Omental fat pad (tissue), 4 donors: ENCODE measurements at places on chromosomes 5 and 9. TPM values are rescaled to one million over a fixed set of nuclear protein-coding genes. Genes with fewer than 3 reads are reported as not detected.

GRCh38 chr9:85053206-85053786 is 383.8 kb downstream of the NTRK2 start:
- no peak for DNase-seq

DNA sequence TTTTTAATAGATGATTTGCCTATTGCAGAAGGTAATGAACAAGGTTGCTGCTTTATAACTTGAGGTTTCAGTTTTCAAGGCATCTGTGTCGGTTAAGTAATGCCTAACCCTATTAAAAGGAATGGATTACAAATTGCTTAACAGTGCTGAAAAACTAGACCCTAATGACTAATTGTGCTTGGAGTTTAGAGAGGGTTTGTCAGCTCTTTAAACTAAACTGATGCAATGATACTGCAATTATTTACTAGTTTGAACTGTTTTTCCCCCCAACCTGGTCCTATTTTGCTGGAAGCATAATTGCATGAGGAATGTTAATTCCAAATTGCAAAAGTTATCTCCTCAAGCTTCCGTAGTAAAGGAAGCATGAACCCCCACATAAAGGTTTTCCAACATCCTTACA is 39.3 kb upstream of the TLX3 start:
- no peak for DNase-seq

DNA sequence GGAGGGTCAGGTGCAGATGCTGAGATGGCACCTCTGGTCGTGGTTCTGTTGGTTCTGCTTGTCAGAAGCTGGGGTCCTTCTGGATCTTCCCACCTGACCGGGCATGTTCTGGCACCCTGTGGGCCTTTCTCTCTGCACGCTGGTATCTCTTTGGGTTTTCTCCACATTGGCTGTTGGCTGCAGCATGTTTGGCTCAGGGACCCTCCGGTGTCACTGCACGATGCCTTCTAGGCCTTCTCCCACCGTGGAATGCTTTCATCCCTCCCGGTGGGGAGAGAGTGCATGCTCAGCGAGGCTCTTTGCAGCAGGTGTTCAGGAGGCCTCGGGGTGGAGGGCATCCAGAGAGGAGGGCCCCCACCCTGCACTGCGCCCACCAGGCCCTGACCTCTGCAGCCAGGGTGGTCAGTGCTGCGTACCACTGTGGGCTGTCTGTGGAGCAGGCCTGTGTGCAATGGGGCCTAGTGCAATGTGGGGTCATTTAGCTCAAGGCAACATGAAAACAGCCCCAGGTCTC is 119.4 kb downstream of the WNK2 start:
- DNase-seq = no peak

Gene STC2
- total RNA-seq = 29.8 TPM

Gene NDST1
- total RNA-seq = 80.9 TPM

DNA sequence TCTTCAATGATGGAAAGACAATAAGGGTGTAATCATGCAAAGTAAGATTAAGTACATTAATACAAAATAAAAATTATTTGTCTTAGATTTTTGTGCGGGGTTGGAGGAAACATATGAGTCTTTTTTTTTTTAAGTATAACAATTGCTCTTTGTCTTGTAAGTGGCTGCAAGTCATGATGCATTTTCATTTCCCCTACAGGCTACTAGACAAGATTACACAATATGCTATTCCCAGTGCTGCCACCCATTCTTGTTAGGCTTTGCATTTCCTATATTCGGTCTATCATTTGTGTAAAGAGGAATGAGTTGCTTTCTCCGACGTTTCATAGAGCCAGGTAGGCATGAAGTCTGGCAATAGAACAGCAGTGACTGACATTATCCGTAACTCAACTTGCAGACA is 294.2 kb upstream of the CYLC2 start:
- no peak for DNase-seq

Gene NMUR2
- not detected for total RNA-seq

Gene SPATA31A1
- not detected for total RNA-seq

DNA sequence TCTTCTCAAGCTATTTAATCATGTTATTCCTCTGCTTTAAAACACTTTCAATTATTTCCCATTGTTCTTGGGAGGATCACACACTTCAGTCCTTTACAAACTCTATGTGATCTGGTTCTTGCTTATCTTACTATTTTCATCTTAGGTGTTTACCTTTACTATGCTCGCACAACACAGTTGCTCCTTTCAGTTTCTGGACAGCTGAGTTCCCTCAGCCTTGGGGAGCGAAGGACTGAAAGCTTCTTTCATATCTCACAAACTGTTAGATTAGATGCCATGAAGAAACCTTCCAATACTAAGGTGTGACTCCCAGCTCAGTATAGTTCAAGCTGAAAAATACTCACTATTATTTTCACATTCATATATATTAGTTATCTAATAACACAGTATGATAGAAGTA is 117.9 kb downstream of the CDC42SE2 start:
- no peak for DNase-seq

Gene CTSV
- total RNA-seq = not detected

- DNase-seq = no peak
Measured at GRCh38 chr9:107484117-107484723, 5.3 kb downstream of the KLF4 start.

Gene IL4
- not detected for total RNA-seq

- no peak for DNase-seq
Measured at GRCh38 chr9:18834740-18835361, 198.2 kb downstream of the SAXO1 start.

GRCh38 chr9:88950341-88951154 is 40.7 kb upstream of the S1PR3 start:
- DNase-seq = no peak

- DNase-seq = no peak
Measured at GRCh38 chr9:129465834-129466535, 154.9 kb downstream of the C9orf50 start.

Gene GZMA
- total RNA-seq = 1.8 TPM

Gene CCL19
- total RNA-seq = not detected

Gene FCN2
- total RNA-seq = 2.6 TPM

GRCh38 chr5:9922719-9923118 is 292.6 kb upstream of the TAS2R1 start:
- no peak for DNase-seq

- no peak for DNase-seq
Measured at GRCh38 chr5:151721087-151721646, 34.5 kb upstream of the SPARC start.

Gene FGFR4
- 2.7 TPM for total RNA-seq

Gene SLC2A8
- total RNA-seq = 18.0 TPM

Gene SYK
- total RNA-seq = 12.4 TPM

DNA sequence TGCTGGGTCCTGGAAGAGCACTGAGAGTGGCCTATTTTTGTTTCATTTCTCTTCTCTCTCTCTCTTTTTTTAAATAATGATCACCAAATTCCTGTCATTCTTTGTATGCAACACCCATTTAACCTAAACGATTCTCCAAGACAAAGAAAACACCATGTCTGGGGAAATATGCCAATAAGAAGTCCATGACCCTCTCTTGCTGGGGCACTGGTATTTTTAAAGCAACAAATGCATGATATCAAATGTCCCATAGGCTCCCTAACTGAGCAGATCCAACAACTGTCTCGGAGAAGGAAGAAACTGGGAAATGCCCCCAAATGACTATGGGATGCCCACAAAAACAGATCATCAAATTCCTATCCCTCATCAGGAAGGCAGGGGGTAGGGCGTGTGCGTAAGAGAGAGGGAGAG is 567.4 kb downstream of the CCDC171 start:
- DNase-seq = no peak

DNA sequence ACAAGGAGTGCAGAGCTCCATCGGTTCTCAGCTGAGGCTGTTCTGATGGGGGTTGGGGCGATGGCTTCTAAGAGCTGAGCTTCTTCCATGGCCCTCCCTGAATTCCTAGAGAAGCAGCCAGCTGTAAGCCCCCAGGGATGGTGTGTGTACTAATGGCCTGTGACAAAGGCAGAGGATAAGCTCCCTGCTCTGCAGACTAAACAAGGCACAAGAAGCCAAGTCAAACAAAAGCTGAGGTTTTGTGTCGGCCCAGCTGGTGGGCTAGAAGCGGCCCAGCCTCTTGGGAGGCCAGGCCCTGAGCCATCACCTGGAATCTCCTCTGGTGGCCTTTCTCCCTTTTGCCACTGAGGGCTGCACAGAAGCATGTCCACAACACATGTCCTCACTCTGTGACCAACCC is 75.0 kb upstream of the XPA start:
- no peak for DNase-seq

DNA sequence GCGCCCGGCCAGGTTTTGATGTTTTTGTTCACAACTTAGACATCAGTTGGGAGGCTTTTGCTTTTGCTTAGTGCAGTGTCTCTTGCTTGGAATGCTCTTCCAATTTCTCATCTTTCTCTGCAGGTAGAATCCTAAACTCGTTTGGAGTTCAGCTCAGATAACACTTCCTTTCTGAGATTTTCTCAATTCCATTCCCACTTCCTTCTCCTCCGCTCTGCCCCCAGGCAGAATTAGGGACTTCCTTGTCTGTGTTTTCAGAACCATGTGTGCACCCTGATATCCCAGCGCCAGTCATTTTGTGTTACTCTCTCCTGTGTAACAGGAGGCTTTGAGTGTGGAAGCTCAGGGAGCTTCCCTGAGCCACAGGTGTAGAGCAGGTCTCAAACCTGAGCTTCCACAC is 171.0 kb downstream of the INSYN2B start:
- no peak for DNase-seq

DNA sequence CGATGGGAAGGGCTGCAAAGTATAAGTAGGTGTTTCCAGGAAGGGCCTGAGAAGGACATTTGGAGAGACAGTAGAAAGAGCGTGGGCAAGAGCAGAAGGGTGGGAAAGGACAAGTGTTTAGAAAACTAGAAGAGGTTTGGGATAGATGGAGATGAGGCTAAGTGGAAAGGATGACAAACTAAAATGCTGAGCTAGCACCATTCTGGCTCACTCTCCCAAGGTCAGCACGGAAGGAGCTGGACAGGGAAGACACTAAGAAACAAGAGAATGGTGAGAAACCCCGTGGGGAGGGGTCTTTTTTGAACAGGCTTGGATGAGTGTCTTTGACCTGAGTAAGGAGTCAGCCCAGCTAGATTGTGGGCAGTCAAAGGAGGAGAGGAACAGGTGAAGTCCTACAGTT is 286.0 kb downstream of the CDK5RAP2 start:
- DNase-seq = no peak

- DNase-seq = no peak
Measured at GRCh38 chr9:27785714-27786100, 212.4 kb upstream of the C9orf72 start.

Gene UBE2D2
- 69.3 TPM for total RNA-seq

DNA sequence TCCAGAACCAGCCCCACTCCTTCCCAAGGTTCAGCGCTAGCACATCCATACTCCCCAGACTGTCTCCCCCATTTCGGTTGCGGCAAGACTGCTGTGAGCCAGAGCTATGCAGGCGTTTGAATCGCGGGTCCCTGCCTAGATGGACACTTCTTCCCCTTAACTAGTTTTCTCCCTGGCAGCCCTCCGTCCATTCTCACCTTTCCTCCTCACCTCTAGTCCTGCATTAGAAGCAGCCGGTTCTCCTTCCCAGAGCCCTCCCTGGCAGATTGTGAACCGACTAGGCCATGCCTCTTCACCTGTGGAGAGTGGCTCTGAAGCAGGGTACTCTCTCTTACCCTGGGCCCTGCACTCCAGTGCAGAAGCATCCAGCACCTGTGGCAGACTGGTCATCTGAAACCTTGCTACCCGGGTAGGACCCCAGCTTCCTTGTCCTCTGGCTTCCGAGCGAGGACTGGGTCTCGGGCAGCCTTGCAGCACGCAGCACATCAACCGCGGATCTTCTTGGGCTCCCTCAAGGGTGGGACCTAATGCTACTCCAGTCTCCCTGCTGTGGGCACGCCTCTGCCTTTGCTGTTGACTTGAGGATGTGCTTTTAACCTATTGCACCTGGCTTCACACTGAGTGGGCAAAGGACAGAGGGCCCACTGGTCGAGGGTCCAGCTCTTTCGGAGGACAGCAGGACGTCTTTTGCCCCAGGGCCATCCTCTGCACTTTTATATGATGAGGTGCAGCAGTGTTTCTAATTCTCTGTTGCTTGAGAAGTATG is 183.6 kb downstream of the AOPEP start:
- DNase-seq = no peak

DNA sequence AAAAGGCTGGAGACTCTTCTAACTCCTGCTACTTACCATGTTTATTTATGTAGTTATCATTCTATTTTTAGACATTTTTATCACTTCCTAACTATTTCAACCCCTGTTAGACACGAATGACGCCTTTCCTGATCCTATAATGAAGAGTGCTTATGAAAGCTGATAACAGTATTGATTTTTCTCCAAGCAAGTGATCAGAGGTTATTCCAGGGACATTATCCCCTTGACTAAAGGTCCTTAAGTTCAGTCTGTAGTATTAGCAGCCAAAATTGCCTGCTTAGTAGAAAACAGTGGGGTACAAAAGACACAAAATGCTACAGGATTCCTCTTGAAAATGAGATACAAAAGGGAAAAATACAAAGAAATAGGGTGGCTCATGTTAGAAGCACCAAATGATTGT is 235.6 kb downstream of the DNAH5 start:
- DNase-seq = no peak

DNA sequence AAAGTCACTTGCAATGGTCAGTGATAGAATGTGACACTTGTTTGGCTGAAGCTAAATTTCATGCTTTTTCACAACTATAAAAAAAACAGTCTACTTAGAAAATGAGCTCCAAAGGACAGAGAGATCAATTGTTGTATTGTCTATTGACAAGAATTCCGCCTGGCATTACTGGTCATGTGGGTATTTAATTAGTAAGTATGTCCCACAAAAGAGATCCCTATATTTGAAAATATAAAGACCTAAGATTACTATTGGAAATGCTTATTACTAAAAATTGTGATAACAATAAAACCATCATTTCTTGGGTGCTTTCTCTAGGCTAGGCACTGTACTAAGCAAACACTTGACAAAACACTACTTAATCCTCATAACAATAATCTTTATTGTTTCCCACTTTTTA is 745.2 kb upstream of the C9orf72 start:
- no peak for DNase-seq

- DNase-seq = no peak
Measured at GRCh38 chr9:108813951-108814601, 41.7 kb downstream of the ACTL7B start.

Gene PDGFRB
- total RNA-seq = 126 TPM

GRCh38 chr5:85717203-85717563 is 900.6 kb upstream of the COX7C start:
- DNase-seq = no peak

GRCh38 chr9:112334432-112334841 is 1.0 kb upstream of the PTBP3 start:
- DNase-seq = no peak

DNA sequence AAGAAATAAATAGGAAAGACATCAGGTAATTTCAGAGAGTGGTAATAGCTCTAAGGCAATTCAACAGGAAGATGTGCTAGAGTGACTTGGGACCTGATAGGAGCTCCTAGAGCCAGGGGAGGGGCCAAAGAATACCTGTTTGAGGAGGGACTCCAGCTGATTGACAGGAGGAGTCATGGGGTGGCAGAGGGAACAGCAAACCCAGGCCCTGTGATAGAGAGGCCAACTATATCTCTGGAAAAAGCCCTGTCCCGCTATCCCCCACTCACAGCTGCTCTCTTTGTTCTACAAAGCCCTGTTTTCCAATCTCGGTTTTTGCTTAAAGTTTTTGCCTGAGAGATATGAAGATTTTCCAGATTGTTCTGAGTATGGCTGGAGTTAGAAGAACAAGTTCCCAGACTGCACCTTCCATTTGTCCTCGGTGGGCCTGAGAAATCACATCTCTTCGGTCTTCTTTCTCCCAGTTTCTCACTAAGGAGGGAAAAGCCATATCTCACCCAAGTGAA is 9.0 kb upstream of the NSD1 start:
- no peak for DNase-seq

GRCh38 chr5:14223372-14223771 is 80.2 kb downstream of the TRIO start:
- no peak for DNase-seq
